CD4-positive, CD25-positive, alpha-beta regulatory T cell (primary cell): ENCODE measurements at places on chromosomes 4 and X.

GRCh38 chr4:39568805-39569204 is 41.6 kb upstream of the UGDH start:
- peak; percentile 6 for DNase-seq

DNA sequence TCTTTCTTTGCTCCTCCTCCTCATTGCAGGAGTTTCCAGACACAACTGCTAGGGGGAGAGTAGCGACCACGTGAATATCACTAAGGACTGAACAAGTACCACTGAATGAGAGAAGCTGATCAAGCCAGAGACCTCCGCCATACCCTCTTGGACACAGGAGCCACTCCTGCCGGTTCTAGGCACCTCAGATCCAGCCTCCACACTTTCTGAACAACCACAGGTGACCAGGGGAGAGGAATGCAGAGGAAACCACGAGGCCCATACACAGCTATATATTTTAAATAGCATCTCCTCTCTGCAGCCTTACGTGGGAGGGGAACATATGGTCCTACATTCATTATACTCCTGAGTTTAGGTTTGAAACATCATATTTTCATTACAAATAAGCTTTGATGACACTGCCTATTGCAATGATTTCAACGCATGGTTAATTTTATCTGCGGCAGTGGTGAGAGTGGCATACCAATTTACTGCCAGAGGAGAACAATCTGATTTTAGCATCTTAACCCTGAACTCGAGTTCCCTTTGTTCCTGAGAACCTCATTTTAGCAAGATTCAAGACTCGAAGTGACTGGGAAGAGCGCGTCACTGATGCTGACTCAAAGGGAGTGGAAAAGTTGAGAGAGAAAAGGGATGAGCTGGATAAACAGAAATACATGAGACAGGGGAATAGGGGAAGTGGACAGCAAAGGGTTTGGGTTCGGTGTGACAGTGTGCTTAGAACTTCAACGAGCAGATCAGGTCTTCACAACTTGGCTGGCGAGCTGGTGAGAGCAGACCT is 231.7 kb upstream of the PPARGC1A start:
- no peak for DNase-seq

- DNase-seq = no peak
These were observed 33.8 kb downstream of the CEP44 start for GRCh38 chr4:174317531-174317930.

DNA sequence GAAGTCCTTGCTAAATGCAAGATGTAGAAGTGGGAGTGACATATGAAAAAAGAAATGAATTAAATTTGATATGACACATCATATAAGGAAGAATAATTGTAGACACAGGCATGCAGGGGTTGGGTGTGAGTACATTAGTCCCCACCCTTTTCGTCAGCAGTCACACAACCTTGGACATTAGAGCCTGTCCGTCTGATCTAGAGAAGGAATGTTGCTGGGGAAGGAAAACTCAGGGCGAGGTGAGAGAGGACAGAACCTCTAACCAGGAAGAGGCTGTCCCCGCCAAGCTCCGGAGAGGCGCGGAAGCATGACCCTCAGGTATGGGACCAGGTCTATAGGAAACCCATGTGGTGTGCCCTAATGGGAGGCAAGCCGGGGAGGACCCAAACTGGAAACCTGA is 102.1 kb downstream of the RELL1 start:
- DNase-seq = no peak

DNA sequence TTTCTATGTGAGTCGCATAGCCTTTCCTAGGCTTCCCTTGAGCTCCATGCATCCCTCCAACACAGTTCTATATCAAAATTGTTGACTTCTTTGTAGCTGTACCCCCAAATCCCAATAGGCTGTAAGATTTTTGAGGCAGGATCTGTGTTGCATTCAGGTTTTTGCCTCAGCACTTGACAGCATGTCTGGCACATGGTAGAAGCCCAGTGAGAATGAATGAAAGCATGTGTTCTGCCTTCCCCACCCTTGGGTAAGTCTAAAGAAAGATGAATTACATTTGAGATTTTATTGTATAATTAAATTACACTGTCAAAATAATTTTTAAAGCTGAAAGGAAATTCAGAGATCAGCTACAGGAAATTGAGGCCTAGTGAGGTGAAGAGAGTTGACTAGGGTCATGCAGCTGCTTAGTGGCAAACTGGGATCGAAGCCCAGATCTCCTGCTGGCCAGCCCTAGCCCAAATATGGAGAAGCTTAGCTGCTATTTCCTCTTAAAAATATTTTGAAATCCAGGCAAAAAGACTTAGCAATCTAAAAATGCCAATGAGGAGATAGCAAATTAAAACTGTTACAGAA is 122.5 kb downstream of the SPATA18 start:
- no peak for DNase-seq

- DNase-seq = no peak
These were observed 87.2 kb downstream of the CLDN34 start for GRCh38 chrX:10054396-10054795.

- DNase-seq = no peak
These were observed 163.2 kb downstream of the PRKX start for GRCh38 chrX:3550160-3550751.

GRCh38 chr4:182969651-182970279 is 52.6 kb upstream of the DCTD start:
- DNase-seq = no peak

DNA sequence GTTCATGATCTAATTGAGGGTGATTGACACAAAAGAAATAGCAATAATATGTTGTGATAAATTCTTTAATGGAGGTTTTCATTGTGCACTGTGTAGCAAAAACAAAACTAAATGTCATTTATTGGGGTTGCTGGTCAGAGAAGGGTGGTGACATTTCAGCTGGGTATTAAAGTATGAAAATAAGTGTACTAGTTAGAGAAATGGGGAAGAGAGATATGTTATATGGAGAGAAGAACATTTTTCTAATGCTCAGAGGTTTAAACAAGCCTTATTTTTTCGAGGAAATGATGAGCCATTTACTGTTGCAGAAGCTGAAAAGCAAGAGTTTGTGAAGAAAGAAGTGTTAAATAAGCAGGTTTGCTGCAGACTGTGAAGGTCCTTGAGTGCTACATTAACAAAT is 142.7 kb upstream of the PAQR3 start:
- no peak for DNase-seq

DNA sequence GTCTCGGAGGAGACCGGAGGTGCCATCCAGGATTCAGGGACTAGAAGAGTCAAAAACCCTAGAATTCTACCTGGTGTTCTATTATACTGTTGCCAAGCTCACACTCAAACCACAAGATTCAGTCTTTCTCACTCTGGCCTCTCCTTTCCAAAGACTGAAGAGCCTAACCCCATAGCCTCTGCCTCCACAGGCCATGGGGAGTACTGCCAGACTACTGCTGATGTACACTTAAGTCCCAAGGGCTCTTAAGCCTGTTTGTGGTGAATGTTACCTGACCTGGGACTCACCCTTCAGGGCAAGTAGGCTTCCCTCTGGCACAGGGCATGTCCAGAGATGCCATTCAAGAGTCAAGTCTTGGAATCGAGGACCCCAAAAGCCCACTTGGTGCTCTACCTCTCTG is 58.9 kb upstream of the IRS4 start:
- no peak for DNase-seq

- no peak for DNase-seq
These were observed 92.2 kb downstream of the LPAR4 start for GRCh38 chrX:78839711-78840110.

GRCh38 chr4:114178392-114178791 is 198.9 kb upstream of the ARSJ start:
- no peak for DNase-seq

DNA sequence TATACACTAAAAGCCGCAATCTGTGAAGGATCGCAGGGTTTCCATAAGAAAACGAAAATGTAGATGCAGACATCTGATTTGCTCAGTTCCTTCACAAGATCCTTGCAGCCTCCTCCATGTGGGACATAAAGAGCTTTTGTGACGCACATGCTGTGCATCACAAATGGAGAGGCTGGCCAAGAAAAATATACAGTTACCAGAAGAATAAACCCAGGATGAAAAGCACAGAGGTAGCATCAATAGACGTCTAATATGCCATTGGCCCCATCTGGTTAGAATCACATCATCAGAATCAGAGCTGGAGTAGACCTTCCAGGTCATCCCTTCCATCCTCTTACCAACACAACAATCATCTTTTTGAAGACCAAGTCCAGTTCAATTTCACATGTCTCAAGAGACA is 517.4 kb downstream of the RAB28 start:
- no peak for DNase-seq

GRCh38 chrX:126165721-126166461 is at the start of gene DCAF12L2:
TSS of gene DCAF12L2 (minus strand) at chrX:126166289. CDS start at chrX:126165924, 365 bp downstream.
- no peak for DNase-seq

DNA sequence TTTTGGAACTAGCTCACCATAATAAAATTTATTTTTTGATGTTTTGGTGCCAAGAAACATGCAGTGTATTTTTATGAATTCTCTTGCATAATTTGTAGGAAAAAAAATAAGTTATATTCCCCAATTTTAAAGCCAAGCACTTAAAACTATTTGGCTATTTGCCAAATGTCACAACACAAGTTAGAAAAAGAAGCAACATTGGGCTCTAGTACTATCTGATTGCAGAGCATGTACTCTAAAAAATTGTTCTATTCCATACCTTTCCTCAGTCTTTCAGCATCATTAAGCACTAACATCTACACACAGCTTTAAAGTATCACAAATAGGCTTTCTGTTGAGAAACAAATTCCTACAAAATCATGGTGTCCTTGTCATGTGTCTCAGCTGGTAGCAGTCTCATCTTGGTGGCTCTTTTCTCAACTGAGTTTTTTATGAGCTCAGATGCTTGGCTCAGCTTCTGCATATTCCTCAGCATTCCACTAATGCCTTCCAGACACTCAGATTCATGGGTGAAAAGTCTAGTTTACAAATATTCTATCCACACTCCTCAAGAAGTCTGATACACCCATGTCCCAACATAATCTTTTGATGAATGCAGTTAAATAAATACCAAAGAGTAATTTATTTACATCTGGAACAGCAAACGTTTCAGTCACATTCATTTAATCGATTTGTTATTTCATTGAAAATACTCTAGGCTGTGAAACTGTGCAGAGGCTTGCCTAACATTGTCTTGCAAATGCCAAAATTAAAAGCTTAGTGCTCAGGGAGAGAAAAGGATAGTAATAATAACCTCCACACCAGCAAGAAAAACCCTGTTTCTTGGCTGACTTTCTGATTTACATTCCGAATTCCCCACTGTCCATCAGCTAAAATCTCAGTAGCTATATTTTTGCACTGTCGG is 2209.9 kb downstream of the PCDH7 start:
- no peak for DNase-seq

- DNase-seq = no peak
These were observed 33.8 kb downstream of the DGKK start for GRCh38 chrX:50436797-50437196.

GRCh38 chr4:89570931-89571330 is 263.3 kb upstream of the GPRIN3 start:
- no peak for DNase-seq
